Mesothelial cell of epicardium (in vitro differentiated cells): ENCODE measurements at places on chromosomes 1 and 21.
A peak's percentile ranks its signal among the peaks of the same experiment; 100 is the strongest.

GRCh38 chr1:79079770-79080169, 73.2 kb upstream of the ADGRL4 start:
- no peak for DNase-seq

- no peak for DNase-seq
Measured at GRCh38 chr21:39628385-39628784, 15.6 kb downstream of the B3GALT5 start.

DNA sequence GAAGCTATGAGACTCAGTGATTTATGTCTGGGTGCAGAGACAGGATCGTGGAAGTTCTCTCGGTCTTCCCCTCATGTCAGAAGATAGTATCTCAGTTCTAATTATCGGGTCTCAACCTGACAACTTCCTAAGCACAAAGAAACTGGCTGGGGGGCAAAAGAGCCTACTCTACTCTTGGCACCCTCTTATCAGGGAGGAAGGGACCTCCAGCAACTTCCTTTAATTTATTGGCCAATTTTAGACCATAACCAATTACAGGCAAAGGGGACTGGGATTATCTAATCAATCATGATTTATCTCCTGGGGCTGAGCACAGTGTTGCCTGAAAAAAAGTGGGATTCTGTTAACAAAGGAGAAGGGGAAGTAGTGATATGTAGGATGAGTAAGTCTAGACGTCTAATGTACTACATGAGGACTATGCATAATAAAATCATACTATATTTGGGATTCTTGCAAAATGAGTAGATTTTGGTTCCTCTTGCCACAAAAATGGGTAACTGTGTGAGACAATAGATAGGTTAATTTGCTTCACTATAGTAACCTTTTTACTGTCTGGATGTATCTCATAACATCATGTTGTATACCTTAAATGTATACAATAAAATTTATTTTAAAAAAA, 98.8 kb downstream of the ZFYVE9 start:
- DNase-seq: no peak

- DNase-seq: peak; percentile 33
Measured at GRCh38 chr1:29655945-29656850, 419.9 kb downstream of the PTPRU start.

- no peak for DNase-seq
Measured at GRCh38 chr1:50476800-50477199, 53.6 kb upstream of the DMRTA2 start.

GRCh38 chr1:246329900-246330299, 177.2 kb downstream of the SMYD3 start:
- no peak for DNase-seq

DNA sequence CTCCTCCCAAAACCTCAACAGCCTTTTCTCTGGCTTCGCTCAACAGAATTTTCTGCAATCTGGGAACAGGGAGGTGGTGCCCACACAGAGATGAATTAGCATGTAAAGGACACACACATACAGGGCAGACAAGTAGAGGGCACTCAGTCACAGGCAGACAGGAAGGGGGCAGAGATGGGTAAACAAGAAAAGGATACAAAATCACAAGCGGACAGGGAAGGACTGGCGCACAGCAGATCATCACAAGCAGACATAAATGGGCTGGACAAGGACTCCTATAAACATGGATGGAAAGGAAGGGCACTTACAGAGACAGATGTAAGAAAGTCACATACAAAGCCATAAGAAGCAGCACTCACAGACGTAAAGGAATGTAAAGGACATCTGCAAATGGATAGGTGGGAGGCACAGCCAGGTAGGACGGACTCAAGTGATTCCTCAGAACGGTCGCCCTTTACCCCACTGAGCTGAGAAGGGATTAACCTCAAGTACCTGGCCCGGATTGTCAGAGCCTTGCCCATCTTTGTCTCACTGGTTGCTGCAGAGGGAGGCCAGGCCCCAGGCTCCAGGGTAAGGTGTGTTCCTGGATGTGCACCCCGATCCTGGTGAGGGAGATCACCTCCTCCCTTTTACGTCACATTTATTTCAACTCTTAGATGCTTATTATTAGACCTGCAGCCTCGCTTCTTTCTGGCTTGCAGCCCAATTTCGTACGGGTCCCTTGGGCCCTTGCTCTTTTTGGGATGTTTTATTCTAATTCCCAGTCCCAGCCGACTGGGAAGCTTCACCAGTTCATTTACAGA, 836 bp upstream of the PRCC start:
- DNase-seq: no peak

- no peak for DNase-seq
Measured at GRCh38 chr1:98355656-98356383, 305.7 kb upstream of the SNX7 start.

DNA sequence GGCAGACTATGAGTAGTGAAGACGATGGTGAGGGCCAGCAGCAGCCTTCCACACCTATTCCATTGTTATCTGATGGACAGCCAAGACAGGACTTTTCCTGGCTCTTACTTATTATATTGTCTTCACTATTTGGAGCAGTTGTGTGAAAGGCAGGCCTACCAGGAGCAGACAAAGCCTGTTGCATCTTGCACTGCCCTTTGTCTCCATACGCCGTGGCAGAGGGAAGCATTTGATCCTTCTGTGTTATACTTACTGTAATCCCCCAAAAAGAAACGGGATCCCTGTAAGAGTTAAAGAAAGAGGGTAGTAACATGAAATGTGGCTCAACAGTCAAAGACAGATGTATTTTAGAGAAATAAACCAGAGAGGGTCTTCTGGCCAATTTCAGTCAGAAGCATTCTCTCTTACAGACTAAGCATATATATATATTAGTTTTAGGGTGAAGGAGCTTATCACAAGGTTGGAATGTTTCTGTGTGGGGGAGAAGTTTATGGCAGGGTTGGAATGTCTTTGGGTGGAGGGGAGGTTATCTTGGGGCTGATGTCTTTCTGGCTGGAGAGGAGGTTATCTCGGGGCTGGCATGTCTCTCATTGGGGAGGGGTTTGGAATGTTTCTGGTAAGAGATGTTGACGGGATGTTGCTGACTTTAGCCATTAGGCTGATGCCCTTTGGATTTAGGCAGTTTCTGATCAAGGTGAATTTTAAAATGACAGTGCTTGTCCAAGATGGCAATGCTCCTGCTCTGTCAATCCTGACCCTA, 23.4 kb upstream of the HSD3B1 start:
- no peak for DNase-seq

- no peak for DNase-seq
Measured at GRCh38 chr1:168138134-168138533, 1.4 kb upstream of the GPR161 start.

- DNase-seq: no peak
Measured at GRCh38 chr1:28926629-28927265, 12.4 kb downstream of the EPB41 start.

DNA sequence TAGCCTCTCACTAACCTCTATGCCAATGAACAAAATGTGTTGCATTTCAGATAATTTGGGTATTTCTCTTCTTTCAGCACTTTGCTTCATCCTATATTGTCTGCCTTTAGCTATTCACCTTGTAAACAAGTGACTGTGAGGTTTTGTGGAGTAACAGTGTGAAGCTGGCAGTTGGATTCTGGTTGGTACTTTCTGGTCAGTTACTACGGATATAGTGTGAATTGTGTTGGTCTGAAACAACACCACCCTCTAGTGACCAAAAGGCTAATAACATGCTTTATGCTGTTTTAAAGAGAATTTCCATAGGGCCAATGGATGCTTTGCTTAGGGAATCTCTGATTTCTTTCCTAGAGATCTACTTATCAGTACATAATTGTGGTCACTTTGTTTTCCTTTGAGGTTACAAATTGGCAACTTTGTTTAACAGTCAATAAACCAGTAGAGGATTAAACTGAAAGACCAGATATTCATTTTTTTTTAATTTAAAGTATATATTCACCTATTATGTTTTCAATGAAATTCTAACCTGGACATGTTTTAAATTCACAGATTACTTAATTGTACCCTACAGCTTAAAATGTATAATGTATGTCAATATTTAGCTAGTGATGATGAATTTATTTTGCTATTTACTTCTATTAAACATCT, 2.5 kb upstream of the PTGER3 start:
- DNase-seq: no peak

GRCh38 chr1:98975113-98975512, 29.5 kb downstream of the PLPPR5 start:
- DNase-seq: no peak

DNA sequence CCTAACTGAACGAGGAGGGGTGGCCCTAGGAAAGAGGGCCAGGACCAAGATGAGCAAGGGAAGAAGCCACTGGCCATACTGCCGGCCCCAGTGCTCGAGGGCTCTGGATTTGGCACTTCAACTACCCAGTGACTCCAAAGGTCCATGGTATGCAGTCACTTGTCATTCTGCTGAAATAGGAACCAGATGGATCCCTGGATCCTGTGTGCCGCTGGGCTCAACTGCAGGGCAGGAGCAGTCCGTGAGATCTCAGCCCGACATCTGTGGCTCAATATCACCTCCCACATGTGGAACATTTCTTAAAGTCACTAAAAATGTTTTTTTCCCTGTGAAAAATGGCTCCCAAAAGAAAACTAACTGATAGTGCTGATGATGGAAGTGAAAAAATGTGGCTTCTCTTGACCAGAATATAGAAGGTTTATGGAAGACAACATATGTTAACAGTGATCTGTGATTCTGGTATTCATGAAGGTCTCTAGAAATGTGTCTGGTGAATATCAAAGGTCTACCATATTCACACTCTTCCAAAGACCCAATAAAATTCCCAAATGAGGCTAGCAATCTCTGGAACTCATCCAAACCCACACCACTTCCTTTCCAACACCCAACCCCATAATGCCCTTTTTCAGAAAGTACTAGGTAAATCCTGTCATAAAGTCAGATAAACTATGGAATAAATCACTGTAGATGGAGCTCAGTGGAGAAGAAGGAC, 24.1 kb downstream of the PAFAH2 start:
- DNase-seq: no peak

- DNase-seq: no peak
Measured at GRCh38 chr1:55869065-55869464, 653.9 kb upstream of the USP24 start.

- DNase-seq: no peak
Measured at GRCh38 chr1:154465621-154466195, 36.3 kb upstream of the TDRD10 start.

DNA sequence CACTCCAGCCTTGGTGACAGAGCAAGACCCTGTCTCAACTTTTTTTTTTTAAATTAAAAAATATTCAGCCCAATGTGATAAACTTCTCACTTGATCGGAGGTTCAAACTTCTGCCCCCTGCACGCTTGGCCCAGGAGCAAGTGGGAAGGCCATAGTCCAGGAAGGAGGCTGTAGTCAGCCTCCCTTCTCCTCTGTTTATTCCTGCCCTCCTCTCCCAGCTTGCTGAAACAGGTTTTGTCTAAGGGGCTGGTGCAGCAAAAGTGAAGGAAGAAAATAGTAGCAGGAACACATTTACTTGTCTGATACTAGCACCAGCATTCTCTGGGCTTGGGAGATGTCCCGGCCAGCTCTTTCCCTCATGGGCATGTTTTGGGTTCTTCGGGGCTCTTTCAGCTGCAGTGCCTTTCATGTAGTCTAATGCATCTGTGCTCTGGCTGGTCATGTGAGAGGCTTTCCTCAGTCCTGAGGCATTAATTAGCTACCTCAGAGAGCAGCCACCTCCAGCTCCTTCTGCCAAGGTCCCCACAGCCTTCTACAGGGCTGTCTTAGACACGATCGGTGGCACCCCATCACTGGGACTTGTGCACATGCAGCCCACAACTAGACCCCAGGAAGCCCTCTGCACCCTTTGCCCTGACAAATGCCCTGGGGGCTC, 12.9 kb downstream of the SLC44A3 start:
- DNase-seq: no peak

GRCh38 chr1:180997843-180998504, 24.7 kb downstream of the STX6 start:
- DNase-seq: no peak

GRCh38 chr21:36663033-36663855, 35.7 kb upstream of the SIM2 start:
- no peak for DNase-seq

DNA sequence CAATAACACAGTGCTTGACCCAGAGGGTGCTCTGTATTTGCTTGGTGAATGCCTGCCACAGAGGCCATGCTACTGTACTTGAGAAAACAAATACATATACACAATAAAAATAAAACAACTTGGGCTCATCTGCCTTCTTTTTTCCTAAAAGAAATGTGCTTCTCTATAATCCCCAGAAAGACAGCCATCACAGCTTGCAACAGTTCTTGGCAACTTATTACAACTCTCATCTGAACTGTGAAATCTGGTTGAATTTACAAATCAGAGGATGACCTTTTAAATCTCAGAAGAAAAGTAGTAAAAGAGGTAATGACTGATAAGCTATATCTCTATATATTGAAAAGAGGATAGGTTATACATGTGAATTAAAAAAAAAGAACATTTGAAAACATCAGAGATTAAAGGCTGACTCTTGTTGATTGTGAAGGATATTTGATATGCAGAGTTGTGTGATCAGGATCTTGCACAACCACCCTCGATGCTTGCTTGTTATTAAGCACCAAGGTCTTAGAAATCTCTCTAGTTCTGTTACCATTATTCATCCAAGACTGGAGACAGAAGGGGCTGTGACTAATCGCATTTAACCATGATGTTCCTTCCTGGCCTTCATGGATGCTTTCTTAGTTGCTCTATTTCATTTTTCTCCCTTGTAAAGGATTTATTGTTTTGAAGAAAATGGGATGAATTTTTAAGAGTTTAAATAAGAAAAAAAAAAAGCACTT, 213.4 kb downstream of the APP start:
- no peak for DNase-seq

DNA sequence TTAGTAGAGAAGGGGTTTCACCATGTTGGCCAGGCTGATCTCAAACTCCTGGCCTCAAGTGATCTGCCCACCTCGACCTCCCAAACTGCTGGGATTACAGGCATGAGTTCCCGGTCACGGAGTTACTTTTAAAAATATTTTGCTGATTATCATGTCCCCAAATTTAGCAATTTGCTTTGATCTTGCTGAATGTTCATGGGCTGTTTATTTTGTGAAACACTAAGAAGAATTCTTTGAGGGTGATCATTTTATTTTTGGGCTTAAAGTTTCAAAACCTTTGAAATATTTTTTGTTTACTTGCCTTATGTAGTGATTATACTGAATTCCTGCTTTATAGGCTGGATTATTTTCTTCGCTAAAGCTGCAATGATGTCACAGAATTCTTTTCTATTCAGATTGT, 11.4 kb upstream of the LAMC1 start:
- DNase-seq: no peak

DNA sequence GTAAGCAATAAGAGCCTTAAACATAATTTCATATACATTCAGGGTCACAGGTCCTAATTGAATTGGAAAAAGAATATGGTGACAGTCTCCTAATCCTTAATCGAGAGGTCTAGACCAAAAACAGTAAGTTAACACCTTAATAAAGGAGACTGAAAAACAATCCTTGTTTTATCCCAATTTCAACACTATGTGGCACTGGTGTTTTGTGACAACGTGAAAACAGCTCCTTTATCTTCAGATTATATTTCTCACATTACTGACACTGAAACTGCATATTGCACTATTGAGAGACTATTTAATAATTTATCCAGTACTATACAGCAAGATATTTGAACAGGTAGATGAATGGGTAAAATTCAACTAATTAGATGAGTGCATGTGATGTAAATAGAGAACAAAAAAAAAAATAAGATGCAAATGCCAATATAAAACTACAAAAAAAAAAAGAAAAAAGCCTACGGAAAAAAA, 34.1 kb downstream of the TP53BP2 start:
- no peak for DNase-seq
